Aorta (tissue), 5 donors: ENCODE measurements at places on chromosomes 12 and 14. TPM values are rescaled to one million over a fixed set of nuclear protein-coding genes. Genes with fewer than 3 reads are reported as not detected.

Gene RIPK3
- 8.0 TPM for total RNA-seq

DNA sequence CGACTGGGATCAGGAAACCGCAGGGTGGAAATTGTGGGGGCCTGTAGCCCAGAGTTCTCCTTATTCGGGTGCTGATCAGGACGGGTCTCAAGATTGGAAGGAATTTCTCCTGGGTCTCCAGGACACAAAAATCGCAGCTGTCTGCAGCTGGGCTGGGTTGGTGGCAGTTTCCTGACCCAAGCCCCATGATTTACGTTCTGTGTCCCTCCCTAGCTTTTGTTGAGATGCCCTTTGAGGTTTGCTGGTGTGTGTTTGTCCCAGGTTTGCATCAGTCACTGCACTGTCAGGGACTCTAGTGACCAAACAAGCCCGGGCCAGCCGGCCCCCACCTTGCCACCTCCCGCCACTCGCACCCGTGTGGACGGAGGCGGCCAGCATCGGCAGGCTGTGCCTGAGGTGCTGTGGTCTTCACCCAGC is 89.5 kb downstream of the FBXL14 start:
- DNase-seq = no peak
- H3K36me3 ChIP-seq = no peaks in the 10 kb centered on the region
- no peak overlapping the region for H3K4me3 ChIP-seq
- no peaks in the 10 kb centered on the region for H3K27me3 ChIP-seq
- no peaks in the 10 kb centered on the region for H3K4me1 ChIP-seq

DNA sequence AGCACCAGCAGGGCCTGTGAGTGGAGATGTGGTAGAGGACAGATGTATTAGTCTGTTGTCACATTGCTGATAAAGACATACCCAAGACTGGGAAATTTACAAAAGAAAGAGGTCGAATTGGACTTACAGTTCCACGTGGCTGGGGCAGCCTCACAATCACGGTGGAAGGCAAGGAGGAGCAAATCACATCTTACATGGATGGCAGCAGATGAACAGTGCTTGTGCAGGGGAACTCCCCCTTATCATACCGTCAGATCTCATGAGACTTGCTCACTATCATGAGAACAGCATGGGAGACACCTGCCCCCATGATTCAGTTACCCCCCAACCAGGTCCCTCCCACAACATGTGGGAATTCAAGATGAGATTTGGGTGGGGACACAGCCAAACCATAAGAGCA is 361.9 kb downstream of the VRK1 start:
- H3K36me3 ChIP-seq = no peaks in the 10 kb centered on the region
- DNase-seq = no peak

GRCh38 chr12:130483616-130484180 is 146.0 kb downstream of the PIWIL1 start:
- no peaks in the 10 kb centered on the region for H3K36me3 ChIP-seq
- DNase-seq = no peak
- H3K27me3 ChIP-seq = no peaks in the 10 kb centered on the region

Gene CPNE6
- 0.99 TPM for total RNA-seq
